C1 segment of cervical spinal cord (tissue), 14 donors: ENCODE measurements at places on chromosomes 11 and 22.

DNA sequence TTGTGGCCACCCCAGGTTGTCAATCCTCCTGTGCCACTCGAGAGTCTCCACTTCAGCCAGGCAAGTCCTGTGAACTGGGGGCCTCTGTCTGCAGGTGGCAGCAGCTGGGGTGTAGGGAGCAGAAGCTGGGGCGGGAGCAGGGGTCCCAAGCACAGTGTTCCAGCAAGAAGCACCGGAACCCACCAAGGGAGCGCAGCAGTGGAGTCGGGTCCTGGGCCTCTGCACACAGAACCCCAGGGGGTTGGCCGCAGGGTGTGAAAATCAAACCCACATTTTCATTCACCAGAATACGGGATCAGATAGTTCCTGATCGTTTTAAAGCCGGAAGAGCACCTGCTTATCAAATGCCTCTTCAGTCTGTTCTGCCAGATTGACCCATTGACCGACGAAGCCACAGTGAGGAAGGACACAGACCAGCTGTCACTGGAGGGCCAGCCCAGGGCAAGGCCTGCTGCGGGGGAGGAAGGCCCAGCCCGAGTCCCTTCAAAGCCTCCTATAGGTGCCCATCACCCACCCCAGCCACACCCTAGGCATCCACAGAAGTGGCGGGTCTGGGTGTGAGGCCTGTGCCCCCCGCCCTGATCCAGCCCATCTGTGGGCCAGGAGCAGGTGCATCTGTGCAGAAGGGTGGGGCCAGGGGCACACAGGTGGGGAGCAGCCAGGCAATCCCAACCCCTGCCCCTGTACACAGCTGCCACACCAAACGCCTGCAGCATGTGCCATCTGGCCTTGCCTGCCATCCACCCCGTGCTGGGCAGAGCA, 34.1 kb downstream of the RSPH14 start:
- no peak for DNase-seq

DNA sequence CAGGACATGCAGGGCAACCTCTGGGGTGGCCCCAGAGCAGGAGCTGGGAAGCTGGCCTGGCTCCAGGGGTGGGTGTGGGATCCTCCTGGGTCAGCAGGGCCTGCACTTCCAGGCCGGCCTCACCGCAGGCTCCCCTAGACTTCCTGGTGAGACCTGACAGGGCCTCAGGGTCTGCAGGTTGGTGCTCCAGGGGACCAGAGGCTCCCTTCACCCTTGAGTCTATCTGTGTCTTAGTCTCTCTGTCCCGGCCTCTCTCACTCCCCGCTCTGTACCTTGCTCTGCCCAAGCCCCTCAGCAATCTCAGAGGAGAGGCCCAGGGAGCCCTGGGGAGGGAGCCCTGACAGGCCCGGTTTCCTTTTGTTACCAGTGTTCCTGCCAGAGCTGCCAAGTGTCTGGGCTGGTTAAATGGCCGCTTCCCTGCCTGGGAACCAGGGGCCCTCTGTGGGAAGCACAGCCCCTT, 13.9 kb downstream of the CD82 start:
- no peak for DNase-seq

DNA sequence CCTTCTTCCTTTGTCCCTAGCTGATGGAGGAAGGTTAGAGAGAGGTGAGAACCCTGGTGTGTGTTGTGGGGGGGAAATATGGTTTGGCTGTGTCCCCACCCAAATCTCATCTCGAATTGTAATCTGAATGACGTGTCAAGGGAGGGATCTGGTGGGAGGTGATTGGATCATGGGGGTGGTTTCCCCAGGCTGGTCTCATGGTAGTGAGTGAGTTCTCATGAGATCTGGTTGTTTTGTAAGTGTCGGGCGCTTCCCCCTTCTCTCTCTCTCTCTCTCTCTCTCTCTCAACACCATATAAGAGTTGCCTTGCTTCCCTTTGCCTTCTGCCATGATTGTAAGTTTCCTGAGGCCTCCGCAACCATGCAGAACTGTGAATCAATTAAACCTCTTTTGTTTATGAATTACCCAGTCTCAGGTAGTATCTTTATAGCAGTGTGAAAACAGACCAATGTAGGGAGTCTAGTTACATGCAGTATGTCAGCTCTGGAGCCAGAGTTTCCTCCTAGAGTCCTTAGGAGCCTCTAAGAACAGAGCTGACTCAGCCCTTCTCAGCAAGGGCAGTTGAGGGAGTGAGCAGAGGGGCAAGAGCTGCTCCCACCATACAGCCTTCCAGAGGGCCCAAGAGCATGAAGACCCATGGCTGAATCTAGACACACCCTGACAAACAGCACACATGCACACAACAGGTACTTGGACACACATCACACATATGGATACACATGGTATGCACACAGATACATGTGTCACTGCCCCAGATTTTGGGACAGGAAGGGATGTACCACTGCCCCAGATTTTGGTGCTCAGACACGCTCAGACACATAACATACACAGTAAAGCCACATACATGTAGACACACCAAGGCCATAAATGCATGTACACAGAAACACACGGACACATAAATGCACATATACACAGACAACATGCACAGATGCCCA, 12.9 kb upstream of the LRRC32 start:
- no peak for DNase-seq

- no peak for DNase-seq
Measured at GRCh38 chr11:64120951-64121569, 44.9 kb downstream of the MACROD1 start.

DNA sequence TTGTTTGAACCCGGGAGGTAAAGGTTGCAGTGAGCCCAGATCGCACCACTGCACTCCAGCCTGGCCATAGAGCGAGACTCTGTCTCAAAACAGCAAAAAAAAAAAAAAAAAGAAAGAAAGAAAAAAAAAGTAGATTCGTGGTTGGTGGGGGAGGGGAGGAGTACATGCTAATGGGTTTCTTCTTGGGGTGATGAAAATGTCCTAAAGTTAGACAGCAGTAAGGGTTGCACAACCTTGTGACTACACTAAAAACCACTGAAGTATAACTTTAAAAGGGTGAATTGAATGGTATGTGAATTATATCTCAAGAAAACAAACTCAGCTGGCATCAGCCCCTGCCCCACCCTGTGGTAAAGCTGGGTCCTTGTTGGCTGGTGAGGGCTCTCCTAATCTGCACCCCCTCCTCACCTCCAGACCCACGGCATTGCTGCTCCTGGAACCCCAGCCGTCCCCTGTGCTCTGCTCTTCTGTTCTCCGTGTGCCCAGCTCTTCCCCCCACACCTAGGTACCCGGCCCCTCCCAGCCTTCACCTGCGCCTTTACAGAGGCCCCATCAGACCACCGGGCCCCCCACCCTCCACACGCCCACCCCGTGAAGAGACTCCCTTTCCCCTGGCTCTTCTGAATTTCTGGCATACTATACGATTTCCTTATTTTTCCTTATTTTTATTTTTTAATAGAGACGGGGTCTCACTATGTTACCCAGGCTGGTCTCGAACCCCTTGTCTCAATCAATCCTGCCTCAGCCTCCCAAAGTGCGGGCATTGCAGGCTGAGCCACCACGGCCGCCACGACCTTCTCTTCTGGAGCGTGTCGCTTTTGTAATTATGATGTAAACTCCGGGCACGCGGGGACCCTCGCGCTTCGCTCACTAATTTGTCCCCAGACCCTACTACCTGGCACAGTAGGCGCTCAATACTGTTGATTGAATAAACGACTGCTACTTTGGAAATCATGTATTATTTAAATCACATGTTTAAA, 924 bp upstream of the FADD start:
- no peak for DNase-seq
